GM12865 (cell line): ENCODE measurements at places on chromosomes 2 and 18.

GRCh38 chr2:69437751-69438154, 518 bp upstream of the NFU1 start:
- no peak for DNase-seq

GRCh38 chr18:2956056-2956455, 56.9 kb downstream of the LPIN2 start:
- peak; percentile 40 for DNase-seq

GRCh38 chr2:161355983-161356382, 47.8 kb downstream of the PSMD14 start:
- no peak for DNase-seq

DNA sequence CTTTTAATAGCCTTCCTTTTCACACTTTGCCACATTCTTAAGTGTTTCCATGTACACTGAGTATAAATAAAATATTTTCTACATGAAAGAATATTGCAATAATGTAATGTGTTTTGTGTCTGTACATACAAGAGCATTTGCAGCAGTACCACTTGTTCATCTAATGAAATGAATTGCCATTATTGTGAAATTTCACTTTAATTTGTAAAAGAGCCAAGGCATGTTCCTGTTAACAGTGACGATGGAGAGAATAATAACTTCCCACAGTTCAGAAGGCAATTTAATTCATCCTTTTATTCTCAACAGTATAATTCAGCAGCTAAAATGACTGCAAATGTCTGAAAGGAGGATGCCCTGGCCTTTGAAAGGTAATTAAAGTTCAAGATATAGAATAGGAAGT, 853.9 kb downstream of the LRRTM4 start:
- DNase-seq = no peak
